ENCODE measurements at places on chromosomes 5 and 9.

DNA sequence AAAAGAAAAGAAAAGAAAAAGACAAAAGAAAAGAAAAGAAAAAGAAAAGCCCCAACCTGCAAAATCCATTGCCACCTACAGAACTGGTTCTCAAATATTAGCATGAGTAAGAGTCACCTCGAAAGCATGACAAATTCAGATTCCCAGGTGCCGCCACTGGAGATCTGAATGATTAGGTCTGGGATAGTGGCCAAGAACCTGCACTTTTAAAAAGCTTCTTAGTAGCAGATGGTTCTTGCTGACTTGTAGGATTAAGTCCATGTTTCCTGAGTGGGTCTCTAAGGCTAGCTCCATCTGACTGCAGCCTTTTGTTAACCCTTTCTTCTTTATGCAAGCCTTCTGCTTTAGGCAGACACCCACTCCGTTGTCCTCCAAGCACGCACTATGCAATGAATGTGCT is 178.5 kb upstream of the CDH18 start:
- DNase-seq, result no peak

DNA sequence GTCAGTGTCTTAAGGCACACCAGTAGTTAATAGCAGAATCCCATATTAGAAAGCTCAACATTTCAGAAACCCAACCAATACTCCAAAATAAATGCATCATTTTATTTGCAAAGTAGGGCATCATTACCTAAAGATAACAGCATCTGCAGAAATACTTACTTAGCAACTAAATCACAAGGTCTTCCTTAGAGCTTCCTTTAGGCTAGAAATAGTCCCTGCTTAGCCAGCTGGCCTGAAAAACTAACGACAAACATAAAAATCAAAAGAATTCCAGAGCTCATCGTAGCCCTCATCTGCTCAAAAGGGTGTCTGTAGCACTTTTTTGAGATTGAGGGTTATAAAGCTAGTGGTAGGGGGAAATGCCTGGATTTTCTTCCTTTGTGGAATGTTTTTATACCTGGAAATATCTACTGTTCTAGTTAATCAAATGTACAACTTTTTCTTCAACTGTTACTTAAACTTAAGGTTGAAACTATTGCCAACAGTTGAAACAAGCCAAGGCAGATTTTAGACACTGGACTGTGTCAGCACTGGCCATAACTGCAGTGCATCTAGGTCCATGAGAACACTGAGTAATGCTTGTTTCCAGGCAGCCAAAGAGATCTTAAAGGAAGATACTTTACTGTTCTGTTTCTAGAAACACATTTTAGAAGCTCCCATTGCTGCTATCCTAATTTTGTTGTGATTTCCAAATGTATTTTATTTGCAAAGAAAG is 129.4 kb upstream of the RASA1 start:
- DNase-seq, result no peak

- no peak for DNase-seq
Measured at GRCh38 chr5:84715686-84716085, 331.0 kb upstream of the EDIL3 start.

GRCh38 chr5:115854139-115854538 is 12.4 kb downstream of the AP3S1 start:
- no peak for DNase-seq

DNA sequence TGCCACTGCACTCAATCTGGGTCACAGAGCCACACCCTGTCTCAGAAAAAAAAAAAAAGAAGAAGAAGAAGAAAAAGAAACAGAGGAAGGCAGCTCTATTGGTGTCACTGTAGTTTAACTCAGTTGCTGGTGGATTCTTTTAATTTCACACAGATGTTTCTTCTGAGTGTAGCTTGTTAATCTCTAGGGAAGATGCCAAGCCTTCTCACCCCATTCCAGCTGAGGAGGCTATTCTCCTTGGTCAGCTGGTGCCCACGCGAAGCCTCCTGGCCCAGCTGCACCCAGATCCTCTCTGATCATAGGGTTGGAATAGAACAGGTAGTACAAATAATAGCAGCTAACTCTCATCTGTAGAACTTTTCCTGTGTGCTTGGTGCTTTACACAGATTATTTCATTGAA is 113.8 kb upstream of the SPRY4 start:
- no peak for DNase-seq

- no peak for DNase-seq
Measured at GRCh38 chr5:100787648-100788047, 115.4 kb downstream of the ST8SIA4 start.

DNA sequence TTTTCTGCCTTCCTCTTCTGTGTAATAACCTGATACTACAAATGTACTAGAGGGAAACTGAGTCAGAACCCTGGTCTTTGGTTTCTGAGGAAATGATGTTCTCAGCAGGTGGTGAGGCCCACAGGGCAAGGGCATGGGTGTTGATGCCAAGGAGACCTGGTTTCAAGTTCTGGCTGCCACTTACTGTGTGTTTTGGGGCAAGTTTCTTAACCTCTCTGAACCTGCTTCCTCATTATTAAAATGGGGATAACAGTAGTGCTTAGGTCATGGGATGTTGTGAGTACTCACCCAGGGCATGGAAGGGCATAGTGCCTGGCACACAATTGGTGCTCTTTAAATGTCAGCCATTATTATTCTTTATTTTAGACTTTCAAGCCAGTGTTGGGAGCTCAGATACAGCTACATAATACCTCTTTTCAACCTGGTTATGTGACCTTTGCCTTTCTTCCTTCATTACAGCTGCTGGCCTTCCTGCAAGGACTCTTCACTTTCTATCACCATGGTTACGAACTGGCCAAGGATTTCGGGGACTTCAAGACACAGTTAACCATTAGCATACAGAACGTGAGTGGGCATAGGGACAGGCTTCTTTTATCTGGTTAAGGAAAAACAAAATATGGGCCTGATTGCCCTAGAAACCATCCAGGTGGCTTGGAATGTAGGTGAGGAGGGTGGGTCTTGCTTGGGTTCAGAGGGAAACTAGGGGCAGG is 131.5 kb downstream of the ARHGAP26 start:
- no peak for DNase-seq
